Prostate gland (tissue), 2 donors: ENCODE measurements at places on chromosomes 4 and X. TPM values are rescaled to one million over a fixed set of nuclear protein-coding genes. Genes with fewer than 3 reads are reported as not detected.

HMGN5 gene
- total RNA-seq = 5.6 TPM

DNA sequence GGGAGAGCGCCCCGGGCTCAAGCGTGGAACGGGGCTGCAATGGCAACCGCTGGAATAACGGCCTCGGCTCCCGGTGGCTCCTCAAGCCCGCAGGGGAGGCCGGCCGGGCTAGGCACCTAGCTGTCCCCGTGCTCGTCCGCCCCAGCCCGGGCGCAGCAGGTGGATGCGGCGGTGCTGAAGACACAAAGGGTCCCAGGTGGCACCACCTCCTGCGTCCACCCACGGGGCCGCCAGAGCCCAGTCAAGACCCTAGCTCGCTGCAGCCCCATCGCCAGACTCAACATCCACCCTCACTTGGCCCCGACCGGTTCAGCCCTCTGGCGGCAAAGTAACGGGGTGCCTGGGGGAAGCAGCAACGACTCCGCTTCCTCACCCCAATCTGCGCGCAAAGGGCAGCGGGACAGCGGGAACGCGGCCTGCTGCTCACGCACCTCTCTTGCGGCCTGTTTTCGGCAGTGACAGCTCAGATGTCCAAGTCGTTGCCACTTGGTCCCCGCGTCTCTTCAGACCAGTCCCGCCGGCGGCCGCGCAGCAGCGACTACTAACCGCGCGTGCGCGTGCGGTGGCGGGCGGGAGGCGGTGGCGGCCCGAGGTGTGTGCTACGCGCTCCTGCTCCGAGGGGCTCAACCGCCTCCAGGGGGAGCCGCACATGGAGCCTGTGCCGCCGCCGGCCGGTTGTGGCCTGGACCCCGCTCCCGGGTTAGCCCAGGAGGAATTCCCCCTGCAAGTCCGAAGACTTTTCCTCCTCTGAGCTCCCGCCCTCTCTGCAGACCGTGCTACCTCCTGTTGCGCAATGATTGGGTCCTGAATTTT is at the start of gene CLGN:
Gene CLGN (minus strand): TSS at position 543 of the 813 bp plus-strand sequence. CDS start 14,570 bp downstream, outside the sequence.
- no peaks in the 10 kb centered on the region for H3K36me3 ChIP-seq
- peak within 1 kb of the TSS; percentile 54 for H3K4me3 ChIP-seq
- H3K27me3 ChIP-seq = no peaks in the 10 kb centered on the region
- H3K4me1 ChIP-seq = no peaks in the 10 kb centered on the region
- H3K27ac ChIP-seq = peak within 1 kb of the TSS; percentile 76

DNA sequence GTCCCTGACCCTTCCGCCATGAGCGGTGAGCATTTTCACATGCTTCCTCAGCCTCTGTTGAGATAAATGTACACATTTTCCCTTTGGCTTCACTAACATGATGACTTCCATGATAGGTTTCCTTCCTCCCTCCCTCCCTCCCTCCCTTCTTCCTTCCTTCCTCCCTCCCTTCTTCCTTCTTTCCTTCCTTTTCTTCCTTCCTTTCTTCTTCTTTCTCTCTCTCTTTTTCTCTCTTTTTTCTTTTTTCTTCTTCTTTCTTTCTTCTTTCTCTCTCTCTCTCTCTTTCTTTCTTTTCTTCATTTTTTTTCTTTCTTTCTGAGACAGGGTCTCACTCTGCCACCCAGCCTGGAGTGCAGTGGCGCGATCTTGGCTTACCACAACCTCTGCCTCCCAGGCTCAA is 8.9 kb downstream of the HGFAC start:
- no peak overlapping the region for H3K4me3 ChIP-seq
- no peaks in the 10 kb centered on the region for H3K4me1 ChIP-seq
- H3K27me3 ChIP-seq = no peaks in the 10 kb centered on the region
- H3K27ac ChIP-seq = no peak overlapping the region
- H3K36me3 ChIP-seq = no peaks in the 10 kb centered on the region
- no peak for DNase-seq

DNA sequence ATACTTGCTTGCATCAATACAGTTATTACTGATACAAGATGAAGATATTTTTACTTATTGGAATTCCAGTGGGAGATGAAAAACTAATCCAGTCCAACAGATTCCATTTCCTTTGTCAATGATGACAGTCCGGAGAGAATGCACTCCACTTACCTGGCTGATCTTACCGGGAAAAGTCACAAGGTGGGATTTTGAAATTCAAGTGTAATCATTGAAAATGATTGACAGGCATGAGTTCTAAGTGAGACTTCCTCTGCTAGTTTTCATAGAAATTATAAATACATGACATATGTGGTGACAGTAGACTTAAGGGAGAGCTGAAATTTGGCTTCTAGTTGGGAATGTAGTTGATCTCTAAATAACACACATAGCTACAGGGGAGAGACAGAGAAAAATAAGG is 859.9 kb downstream of the FAT4 start:
- no peak overlapping the region for H3K4me3 ChIP-seq
- no peaks in the 10 kb centered on the region for H3K27me3 ChIP-seq
- H3K27ac ChIP-seq = no peak overlapping the region
- no peaks in the 10 kb centered on the region for H3K4me1 ChIP-seq
- DNase-seq = no peak
- H3K36me3 ChIP-seq = no peaks in the 10 kb centered on the region
